Activated naive CD8-positive, alpha-beta T cell treated with anti-CD3 and anti-CD28 coated beads, Interleukin-2, amount 10 ng/mL, durations not matched to agents 7 days and 5 days (primary cell): ENCODE measurements at places on chromosomes 16 and 17.

DNA sequence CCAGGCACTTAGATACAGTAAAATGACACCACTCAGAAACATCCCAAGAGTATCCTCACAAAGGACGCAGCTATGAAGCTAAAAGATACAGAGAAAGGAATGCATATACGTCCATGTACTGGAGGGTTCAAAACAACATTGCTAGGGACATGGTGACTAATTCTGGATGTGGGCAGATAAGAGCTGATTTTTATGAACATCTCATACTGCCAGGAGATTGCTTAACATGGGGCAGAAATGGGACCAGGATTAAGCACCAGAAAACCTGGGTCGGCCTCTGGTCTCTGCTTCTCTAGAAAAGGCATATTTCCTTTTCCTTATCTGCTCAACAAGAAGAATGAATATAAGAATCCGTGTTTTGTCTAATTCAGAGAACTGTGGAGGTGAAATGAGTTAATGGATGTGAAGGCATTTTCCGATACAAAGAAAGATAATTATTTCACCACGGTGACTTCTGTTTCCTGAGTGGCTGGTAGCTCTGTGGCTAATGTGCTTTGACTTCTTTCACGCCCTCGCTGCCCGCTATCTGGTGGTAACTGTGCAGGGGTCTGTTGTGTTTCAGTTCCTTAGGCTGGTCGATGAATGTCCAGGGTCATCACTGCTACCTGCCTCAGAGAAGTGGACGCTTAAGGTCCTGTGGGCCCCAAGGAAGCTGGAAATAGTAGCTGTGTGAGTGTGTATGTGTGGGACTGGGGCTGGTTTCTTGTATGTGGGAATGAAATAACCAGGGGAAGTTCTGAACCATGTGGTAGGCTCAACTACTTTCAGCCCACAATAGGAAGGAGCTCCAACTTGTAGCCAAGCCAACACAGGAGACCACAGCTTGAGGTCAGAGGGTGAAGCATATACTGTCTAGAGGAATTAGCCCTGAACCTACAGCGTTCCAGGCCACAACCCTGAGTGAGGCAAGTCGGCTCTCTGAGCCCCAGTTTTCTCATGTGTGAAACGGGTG is 15.8 kb upstream of the CCL5 start:
- H3K4me3 ChIP-seq: peak overlapping the region; percentile 60
- peak overlapping the region; percentile 91 for H3K27ac ChIP-seq
- DNase-seq: peak; percentile 56

DNA sequence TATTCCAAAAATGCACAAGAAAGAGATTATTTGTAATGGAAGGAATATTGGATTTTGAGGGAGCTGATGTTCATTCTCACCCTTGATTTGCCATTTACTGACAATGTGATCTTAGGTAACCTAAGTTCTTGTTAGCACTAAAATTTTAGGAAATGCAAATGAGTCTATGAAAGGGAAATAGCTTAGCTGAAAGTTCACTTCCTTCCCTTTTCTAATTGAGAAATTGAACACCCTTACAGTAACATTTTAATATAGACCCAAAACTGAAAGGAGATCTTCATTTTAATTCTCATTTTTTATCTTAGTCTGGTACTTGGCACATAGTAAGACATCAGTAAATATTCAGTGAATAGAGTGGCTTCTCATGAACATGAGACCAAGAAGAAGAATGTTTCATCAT is 10.9 kb upstream of the WSB1 start:
- H3K4me3 ChIP-seq: no peak overlapping the region
- peaks cover 7% of the 10 kb centered on the region for H3K4me1 ChIP-seq
- H3K27ac ChIP-seq: no peak overlapping the region
- H3K36me3 ChIP-seq: no peaks in the 10 kb centered on the region
- DNase-seq: no peak

- no peak overlapping the region for H3K4me3 ChIP-seq
- no peaks in the 10 kb centered on the region for H3K36me3 ChIP-seq
- peaks cover 45% of the 10 kb centered on the region for H3K27me3 ChIP-seq
- no peak for DNase-seq
- no peaks in the 10 kb centered on the region for H3K4me1 ChIP-seq
These were observed 127.0 kb upstream of the NLRP1 start for GRCh38 chr17:5711344-5711743.

GRCh38 chr17:37535906-37536305 is 46.2 kb downstream of the DUSP14 start:
- H3K4me3 ChIP-seq: no peak overlapping the region
- H3K27me3 ChIP-seq: no peaks in the 10 kb centered on the region
- DNase-seq: no peak
- H3K36me3 ChIP-seq: peaks cover 38% of the 10 kb centered on the region

DNA sequence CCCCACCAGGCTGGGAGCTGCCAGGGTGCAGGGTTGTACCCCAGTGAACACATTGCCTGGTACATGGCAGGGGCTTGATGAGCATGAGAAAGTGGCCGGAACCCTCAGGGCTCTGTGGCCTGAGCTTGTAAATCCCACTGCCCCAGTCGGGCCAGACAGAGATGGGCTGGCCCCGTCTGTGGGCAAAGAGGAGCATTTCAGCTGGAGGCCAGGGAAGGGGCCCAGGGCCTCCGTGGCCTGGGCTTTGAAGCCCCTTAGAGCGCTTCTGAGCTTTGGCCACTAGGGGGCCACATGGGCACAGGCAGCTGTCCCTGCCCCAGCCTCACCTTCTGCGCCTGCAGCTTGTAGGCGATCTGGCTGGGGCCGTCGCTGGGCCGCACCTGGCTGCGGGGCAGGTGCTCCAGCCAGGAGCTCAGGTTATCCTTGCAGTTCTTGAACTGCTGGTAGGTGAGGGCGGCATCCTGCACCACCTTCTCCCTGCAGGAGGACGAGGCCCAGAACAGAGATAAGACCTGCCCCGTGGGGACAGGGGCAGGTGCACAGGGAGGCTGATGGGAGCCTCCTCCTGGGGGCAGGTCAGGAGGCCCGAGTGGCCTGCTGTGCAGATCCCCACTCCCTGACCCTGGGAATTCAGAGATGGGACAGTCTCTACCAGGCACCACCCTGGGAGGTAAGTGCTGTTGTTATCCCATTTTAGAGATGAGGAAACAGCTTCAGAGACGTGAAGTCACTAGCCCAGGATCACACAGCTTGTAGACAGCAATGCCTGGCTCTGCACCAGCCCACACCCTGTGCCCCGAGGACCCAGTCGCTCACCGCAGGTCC is 12.8 kb downstream of the EVPL start:
- H3K4me1 ChIP-seq: peaks cover 2% of the 10 kb centered on the region
- peak overlapping the region; percentile 20 for H3K27ac ChIP-seq
- H3K4me3 ChIP-seq: peak overlapping the region; percentile 36
- no peaks in the 10 kb centered on the region for H3K27me3 ChIP-seq
- peak; percentile 80 for DNase-seq
- H3K36me3 ChIP-seq: no peaks in the 10 kb centered on the region

GRCh38 chr17:67279115-67279514 is 34.1 kb upstream of the HELZ start:
- no peaks in the 10 kb centered on the region for H3K4me1 ChIP-seq
- no peaks in the 10 kb centered on the region for H3K36me3 ChIP-seq
- no peak for DNase-seq
- H3K27me3 ChIP-seq: no peaks in the 10 kb centered on the region

DNA sequence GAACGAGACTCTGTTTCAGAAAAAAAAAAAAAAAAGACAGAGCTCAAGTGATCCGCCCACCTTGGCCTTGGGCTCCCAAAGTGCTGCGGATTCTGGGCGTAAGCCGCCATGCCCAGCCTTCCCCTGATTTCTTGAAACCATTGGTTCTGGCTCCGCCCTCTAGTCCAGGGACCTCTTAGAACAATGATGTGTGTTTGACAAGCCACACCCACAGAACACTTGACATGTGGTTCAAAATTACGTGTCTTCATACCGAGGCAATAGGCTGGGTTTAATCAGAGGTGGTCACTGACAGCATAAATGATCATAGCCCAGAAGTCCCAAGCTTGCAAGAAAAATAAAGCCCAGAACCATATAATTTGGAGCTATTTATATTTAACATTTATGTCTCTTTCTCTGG is 23.0 kb downstream of the KNOP1 start:
- no peaks in the 10 kb centered on the region for H3K27me3 ChIP-seq
- no peak for DNase-seq
- H3K36me3 ChIP-seq: peaks cover 24% of the 10 kb centered on the region

DNA sequence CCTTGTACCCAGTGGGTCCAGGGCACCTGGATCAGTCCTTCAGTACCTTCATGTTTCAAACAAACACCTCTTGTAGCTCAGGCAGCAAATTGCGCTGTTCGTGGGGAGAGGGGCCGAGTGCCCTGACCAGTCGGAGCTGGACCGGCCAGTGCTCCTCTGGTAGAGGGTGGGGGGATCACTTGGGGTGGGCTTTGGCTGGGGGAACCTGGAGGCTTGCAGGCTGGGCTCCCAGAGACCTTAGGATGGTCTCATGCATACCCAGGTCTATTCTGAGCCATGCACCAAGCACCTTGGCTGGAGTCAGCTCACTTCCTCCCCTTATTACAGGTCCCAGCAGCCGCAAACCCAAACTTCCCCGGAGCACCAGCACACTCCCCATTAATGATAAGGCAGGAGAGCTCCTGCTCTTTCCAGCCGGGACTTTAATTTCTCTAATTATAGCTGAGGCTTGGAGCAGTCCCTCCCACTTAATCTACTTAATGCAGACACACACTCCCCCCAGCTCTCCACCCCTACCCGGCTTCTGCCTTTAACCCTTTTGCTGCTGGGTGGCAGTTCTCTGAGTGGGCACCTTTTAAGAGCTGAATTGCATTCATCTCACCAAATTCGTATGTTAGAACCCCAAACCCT is 26.3 kb upstream of the MGAT5B start:
- H3K27ac ChIP-seq: no peak overlapping the region
- H3K4me1 ChIP-seq: peaks cover 14% of the 10 kb centered on the region
- H3K36me3 ChIP-seq: no peaks in the 10 kb centered on the region
- no peak for DNase-seq
- H3K4me3 ChIP-seq: no peak overlapping the region

- DNase-seq: no peak
- no peaks in the 10 kb centered on the region for H3K4me1 ChIP-seq
- no peak overlapping the region for H3K4me3 ChIP-seq
- no peak overlapping the region for H3K27ac ChIP-seq
- peaks cover 2% of the 10 kb centered on the region for H3K27me3 ChIP-seq
- no peaks in the 10 kb centered on the region for H3K36me3 ChIP-seq
These were observed 26.6 kb upstream of the MYLK3 start for GRCh38 chr16:46774743-46775177.

DNA sequence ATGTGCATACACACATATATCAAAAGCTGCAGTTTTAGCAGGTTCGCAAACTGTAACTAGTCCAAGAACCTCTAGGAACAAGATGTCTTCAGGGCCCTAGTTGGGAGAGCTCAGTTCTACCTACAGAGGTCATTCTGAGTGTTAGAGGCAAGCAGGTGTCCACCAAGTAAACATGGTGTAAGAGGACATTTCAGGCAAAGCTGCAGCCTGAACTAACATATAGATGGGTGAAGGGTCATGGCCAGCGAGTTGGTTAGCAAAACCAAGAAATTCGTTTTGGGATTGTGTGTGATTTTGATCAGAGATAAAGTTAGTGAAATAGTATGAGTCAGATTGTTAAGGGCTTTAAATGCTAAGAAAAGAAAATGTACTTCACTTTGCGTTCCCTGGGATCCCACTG is 24.6 kb downstream of the C17orf75 start:
- H3K4me1 ChIP-seq: peaks cover 16% of the 10 kb centered on the region
- no peaks in the 10 kb centered on the region for H3K36me3 ChIP-seq
- no peak overlapping the region for H3K4me3 ChIP-seq
- DNase-seq: no peak

DNA sequence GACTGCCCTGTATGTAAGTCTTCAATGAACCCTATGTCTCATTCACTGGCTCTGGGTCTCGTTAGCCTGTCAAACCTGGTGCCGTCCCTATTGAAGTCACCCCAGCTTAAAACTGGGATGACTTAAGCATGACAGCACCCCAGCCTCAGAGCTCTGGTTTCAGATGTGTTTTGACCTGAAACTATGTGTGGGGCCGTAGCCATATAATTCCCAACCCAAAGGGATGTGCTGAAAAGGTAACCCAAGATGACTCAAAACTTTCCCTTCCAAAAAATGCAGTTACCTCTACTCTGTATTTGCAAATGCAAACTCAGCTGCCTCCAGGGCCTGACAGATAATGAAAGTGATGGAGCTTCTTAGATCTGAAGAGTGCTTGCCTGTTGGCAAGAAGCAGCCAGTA is 478.3 kb upstream of the ERCC4 start:
- H3K27me3 ChIP-seq: no peaks in the 10 kb centered on the region
- no peaks in the 10 kb centered on the region for H3K4me1 ChIP-seq
- no peaks in the 10 kb centered on the region for H3K36me3 ChIP-seq

DNA sequence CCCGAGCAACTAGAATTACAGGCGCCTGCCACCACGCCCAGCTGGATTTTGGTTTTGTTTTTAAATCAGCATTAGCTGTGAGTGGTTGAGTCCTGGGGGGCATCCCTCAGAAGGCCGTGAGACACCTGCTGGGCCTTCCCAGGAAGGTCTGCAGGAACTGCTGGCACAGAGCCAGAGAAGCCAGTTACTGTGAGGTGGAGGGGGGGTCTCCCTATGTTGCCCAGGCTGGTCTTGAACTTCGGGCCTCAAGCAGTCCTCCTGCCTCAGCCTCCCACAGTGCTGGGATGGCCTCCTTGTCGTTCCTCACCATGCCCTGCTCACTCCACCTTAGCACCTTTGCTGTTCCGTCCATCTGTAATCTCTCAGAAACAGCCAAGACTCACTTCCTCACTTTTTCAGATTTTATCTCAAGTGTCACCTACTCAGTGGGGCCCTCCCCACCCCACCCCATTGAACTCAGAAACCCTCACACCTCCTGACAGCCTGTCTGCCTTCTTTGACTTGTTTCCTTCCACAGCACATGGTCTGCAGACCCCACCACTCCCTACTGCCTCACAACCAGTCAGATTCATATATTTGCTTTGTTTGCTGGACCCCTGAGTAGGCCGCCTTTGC is 62.3 kb downstream of the WSB1 start:
- DNase-seq: no peak
- H3K27me3 ChIP-seq: peaks cover 2% of the 10 kb centered on the region
- H3K27ac ChIP-seq: no peak overlapping the region
- H3K4me3 ChIP-seq: no peak overlapping the region
- peaks cover 17% of the 10 kb centered on the region for H3K4me1 ChIP-seq

DNA sequence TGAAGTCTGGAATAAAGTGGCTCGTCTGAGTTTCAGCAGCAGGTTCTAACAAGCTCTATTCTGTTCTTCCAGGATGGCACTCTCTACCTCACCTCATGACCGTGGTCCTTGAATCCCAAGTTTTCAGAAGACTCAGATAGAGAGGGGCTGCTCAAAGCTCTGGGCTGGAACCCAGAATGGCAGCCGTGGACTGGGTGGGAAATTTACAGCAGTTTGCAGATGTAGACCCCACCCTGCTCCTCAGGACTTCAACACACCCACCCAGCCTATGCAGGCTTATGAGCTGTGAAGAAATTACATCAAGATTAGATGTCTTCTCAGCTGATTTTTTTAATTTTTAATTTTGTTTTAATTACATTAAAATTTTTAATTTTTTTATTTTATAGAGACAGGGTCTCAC is 59.4 kb downstream of the METRNL start:
- H3K4me1 ChIP-seq: no peaks in the 10 kb centered on the region
- H3K27me3 ChIP-seq: peaks cover 25% of the 10 kb centered on the region
- H3K36me3 ChIP-seq: peaks cover 2% of the 10 kb centered on the region
- H3K4me3 ChIP-seq: no peak overlapping the region
- no peak for DNase-seq
